Thyroid gland (tissue), 4 donors: ENCODE measurements at places on chromosomes 1 and 21. TPM values are rescaled to one million over a fixed set of nuclear protein-coding genes. Genes with fewer than 3 reads are reported as not detected.
A peak's percentile ranks its signal among the peaks of the same experiment; 100 is the strongest.

The NAV1 gene
- total RNA-seq, result 23.7 TPM

The CDCA8 gene
- 1.1 TPM for total RNA-seq

The LRRN2 gene
- 8.6 TPM for total RNA-seq

The SPRR3 gene
- total RNA-seq, result not detected

DNA sequence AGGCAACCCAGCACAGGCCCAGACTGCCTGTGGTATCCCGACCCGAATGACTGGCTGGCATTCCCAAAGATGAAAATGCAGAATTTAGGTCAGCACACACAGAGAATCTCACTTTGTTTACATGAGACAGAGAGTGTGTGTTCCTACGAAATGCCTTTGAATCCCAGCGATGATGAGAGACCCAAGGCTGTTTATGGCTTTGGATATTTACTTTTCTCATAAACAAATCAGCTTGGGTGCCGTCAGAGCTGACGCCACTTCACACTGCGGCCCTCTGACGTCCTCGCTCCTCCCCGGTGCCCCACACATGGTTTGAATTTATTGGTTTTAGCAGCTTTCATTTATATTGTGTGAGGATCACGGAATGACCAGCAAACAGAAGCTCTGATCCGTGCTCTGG, 18.7 kb downstream of the TRABD2B start:
- H3K4me1 ChIP-seq, result no peaks in the 10 kb centered on the region
- H3K27ac ChIP-seq, result no peak overlapping the region
- no peaks in the 10 kb centered on the region for H3K27me3 ChIP-seq
- DNase-seq, result no peak
- H3K36me3 ChIP-seq, result no peaks in the 10 kb centered on the region

DNA sequence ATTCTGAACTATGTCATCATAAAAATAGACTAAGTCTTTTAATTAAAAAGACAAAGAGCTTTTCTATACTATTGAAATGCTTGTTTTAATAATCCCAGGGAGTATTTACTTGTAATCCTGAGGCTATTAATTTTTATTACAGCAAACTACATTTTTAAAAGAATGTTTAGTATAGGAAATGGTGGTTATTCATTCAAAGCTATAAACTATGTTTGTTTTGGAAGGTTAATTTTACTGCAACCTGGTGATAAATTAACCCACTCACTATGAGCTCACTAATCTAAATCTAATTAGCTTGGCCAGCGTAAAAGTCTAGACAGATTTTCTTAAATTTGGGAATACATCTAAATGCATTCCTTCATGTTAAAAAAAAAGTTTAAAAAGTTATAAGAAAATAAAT, 13.8 kb upstream of the EYA3 start:
- no peaks in the 10 kb centered on the region for H3K36me3 ChIP-seq
- H3K4me3 ChIP-seq, result no peak overlapping the region
- H3K4me1 ChIP-seq, result peaks cover 3% of the 10 kb centered on the region
- DNase-seq, result no peak
- no peak overlapping the region for H3K27ac ChIP-seq
- no peaks in the 10 kb centered on the region for H3K27me3 ChIP-seq

GRCh38 chr1:148309940-148310500, 157.9 kb upstream of the NBPF11 start:
- no peaks in the 10 kb centered on the region for H3K36me3 ChIP-seq
- no peak overlapping the region for H3K27ac ChIP-seq
- H3K27me3 ChIP-seq, result peaks cover 24% of the 10 kb centered on the region
- no peak for DNase-seq

DNA sequence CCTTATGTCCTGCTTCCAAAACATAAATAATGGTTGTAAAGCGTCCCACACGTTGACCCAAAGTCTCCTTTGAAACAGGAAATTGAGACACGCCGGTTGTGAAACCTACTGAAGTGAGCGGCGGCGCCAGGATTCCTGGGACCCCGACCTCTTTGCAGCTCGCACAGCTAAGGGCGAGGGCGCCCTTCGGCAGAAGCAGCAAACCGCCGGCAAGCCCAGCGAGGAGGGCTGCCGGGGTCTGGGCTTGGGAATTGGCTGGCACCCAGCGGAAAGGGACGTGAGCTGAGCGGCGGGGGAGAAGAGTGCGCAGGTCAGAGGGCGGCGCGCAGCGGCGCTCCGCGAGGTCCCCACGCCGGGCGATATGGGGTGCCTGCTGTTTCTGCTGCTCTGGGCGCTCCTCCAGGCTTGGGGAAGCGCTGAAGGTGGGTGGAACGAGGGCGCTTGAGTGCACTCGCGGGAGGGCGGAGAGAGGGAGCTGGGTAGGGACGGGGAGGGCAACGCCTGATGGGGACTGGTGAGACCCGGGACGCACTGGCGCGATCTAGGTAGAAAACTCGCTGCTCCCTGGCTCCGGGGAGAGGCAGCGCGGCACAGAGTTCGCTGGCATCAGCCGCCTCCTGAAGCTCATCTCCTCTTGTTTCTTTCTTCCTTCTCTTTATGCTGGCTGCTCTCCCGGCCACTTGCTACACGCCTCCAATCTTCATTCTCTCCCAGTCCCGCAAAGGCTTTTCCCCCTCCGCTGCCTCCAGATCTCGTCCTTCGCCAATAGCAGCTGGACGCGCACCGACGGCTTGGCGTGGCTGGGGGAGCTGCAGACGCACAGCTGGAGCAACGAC, at the start of gene CD1D:
Gene CD1D (plus strand): TSS at position 155 of the 836 bp plus-strand sequence. CDS start 207 bp downstream, at position 362.
- H3K36me3 ChIP-seq, result no peaks in the 10 kb centered on the region
- H3K4me3 ChIP-seq, result peak within 1 kb of the TSS; percentile 40
- H3K27ac ChIP-seq, result no peak within 1 kb of the TSS
- H3K27me3 ChIP-seq, result no peaks in the 10 kb centered on the region

DNA sequence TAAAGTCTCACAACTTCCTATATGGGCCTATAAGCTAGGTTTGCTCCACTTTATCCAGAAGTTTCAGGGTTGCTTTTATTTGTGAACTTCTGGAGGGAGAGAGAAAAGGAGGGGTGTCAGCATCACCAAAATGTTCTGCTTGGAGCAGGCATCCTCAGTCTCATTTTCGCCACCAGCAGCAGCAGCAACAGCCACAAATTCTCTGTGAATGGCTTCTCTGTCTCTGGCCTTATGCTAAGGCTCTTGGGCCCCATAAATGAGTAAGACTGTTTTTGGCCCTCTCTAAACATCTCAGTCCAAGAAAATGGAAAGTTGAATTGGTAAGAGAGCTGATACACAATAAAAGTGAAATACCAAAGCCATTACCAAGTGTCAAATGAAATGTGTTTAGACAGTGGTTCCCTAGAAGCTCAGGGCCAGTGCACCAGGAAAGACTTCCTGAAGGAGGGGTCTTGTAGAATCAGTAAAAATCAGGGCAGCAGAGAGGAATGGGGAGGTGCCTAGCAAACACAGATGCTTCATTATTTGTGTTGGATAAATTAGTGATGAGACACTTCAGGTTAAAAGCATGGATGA, 53.0 kb upstream of the SPATA6 start:
- H3K27me3 ChIP-seq, result no peaks in the 10 kb centered on the region
- H3K4me1 ChIP-seq, result no peaks in the 10 kb centered on the region
- H3K36me3 ChIP-seq, result no peaks in the 10 kb centered on the region
- no peak overlapping the region for H3K27ac ChIP-seq

DNA sequence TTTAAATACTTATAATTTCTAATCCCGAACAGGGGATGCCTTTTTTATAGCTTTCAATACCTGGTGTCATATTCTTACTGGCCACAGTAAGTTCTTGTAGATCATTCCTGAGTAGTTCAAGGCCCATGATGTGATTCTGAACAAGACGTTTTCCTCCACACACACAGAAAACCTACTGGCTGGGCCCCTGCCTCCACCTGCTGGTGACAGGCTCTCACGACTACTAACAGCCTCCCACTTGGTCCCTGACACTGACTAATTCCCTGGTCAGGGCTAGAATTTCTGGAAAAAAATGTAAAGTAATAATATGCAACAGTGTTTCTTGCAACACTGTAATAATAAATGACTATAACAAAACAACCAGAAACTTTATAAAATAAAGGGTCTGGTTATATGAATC, 50.4 kb upstream of the RIPK4 start:
- peaks cover 5% of the 10 kb centered on the region for H3K36me3 ChIP-seq
- no peaks in the 10 kb centered on the region for H3K27me3 ChIP-seq
- no peaks in the 10 kb centered on the region for H3K4me1 ChIP-seq
- H3K27ac ChIP-seq, result no peak overlapping the region
- peak; percentile 74 for DNase-seq

DNA sequence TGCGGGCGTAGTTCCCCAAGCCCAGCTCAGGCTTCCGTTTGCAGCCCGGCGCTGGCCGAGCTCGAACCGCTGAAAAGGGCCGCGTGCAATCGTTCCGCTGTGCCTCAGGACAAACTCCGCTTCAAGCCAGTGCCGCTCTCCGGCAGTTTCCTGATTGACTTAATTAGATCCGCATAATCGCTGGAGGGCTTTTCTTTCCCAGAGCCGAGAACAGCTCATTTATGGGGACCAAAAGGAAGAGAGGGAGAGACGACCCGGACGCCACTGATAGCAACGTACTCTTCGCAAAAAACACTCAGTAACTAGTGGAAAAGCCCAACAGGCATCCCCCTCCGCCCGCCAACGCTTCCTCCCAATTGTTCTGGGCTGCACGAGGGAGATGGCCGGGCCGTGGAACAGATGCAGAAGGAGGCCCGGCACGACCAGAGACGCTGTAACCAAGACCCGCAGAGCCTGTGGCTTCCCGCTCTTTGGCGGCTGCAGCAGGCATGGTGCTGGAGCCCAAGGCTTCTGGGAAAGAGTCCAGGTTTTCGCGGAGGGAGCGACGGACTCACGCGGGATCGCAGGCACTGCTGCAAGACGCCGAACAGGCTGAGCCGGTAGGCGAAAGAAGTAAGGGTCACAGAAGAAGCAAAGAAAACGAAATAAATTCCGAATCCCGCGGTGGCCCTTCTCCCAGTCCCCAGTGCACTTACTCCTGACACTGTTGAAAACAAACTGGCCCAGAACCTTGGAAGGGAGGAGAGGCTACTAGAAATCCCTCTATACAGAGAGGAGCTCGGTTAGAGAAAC, 3.6 kb upstream of the FOXD2 start:
- no peak overlapping the region for H3K4me3 ChIP-seq
- no peaks in the 10 kb centered on the region for H3K36me3 ChIP-seq
- H3K4me1 ChIP-seq, result peaks cover 40% of the 10 kb centered on the region
- H3K27me3 ChIP-seq, result peaks cover 23% of the 10 kb centered on the region

GRCh38 chr1:90133133-90133532, 138.2 kb downstream of the ZNF326 start:
- no peaks in the 10 kb centered on the region for H3K36me3 ChIP-seq
- peak; percentile 3 for DNase-seq
- H3K4me1 ChIP-seq, result no peaks in the 10 kb centered on the region

DNA sequence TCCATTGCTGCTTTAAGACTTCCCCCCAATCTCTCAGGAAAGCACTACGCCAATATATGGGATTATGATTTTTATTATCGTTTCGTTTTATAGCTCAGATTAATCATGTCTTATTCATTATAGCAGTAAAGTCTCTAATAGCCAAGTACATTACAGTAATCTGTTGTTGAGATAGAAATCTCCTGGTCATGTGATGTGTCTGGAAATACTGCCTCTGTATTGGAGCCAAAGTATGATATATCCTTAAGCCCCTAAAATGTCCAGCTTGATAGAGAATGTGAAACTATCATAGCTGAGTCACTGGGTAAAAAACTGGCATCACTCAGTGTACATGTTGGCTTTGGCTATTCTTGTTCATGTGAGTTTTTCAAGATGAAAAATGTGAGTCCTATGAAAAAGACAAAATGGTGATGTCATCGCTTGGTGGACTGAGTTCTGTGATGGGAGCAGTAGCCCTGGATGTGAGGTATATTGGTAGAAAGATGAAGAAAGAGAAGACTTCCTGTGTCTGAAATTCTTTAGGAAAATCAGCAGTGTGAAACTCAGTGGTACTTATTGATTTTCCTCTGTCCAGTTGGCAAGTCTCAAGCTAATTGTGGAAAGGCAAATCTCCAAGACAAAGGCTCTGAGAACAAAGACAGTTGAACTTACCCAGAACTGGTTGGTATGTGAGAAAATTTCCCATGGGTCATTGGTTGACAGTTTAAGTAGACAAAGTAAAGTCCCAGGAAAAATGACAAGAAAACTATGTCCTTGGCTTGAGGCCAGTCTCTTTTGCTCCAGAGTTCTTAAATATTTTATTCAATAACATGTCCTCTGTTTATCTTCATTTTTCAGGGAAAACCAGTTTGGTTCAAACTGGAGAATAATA, 76.2 kb downstream of the BRINP2 start:
- H3K4me3 ChIP-seq, result no peak overlapping the region
- H3K36me3 ChIP-seq, result no peaks in the 10 kb centered on the region
- H3K27ac ChIP-seq, result no peak overlapping the region

DNA sequence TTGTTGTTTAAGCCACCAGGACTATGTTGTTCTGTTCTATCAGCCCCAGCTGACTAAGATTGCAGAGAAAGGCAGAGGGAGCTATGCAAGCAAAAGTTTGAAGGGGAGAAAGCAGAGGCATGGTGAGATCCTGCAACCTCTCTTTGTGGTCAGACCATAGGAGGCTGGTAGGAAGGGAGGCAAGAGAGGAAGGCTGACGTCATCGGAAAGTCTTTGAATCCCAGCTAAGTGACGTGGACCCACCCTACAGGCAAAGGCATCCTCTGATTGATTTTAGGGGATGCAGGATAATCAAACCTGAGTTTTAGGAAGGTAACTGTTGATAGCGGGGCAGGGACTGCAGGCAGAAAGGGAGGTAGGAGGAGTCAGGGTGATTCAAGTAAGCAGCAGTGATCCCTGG, 23.3 kb upstream of the TNNI1 start:
- peaks cover 10% of the 10 kb centered on the region for H3K4me1 ChIP-seq
- no peaks in the 10 kb centered on the region for H3K27me3 ChIP-seq
- H3K4me3 ChIP-seq, result no peak overlapping the region
- no peak overlapping the region for H3K27ac ChIP-seq

GRCh38 chr1:162321809-162322422, 54.7 kb downstream of the SPATA46 start:
- no peaks in the 10 kb centered on the region for H3K27me3 ChIP-seq
- H3K4me3 ChIP-seq, result no peak overlapping the region
- no peak overlapping the region for H3K27ac ChIP-seq
- no peaks in the 10 kb centered on the region for H3K36me3 ChIP-seq
- DNase-seq, result no peak
- H3K4me1 ChIP-seq, result no peaks in the 10 kb centered on the region

DNA sequence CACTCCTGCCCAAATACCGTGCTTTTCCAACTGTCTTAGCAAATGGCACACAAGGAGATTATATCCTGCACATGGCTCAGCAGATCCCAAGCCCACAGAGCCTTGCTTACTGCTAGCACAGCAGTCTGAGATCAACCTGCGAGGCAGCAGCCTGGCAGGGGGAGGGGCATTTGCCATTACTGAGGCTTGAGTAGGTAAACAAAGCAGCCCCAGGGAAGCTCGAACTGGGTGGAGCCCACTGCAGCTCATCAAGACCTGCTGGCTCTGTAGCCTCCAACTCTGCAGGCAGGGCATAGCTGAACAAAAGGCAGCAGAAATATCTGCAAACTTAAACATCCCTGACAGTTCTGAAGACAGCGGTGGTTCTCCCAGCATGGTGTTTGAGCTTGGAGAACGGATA, 70.1 kb upstream of the PTBP2 start:
- H3K36me3 ChIP-seq, result no peaks in the 10 kb centered on the region
- H3K4me3 ChIP-seq, result no peak overlapping the region
- DNase-seq, result no peak

DNA sequence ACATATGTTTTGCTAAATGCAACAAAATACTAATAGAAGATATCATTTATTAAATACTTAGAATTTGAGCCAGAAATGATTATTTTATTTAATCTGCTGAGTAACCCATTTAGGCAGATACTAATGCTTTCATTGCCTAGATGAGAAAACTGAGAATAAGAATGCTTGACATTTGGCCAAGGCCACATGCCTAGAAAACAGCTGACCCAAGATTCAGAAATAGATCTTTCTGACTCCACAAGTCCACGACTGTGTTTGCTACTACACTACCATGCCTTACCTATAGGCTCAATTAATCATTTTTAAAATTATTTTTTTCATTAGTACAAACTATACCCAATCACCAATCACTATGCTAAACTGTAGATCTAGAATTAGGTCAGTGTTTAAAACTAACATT, 129.7 kb downstream of the ATP1B1 start:
- no peak overlapping the region for H3K27ac ChIP-seq
- H3K4me3 ChIP-seq, result no peak overlapping the region
- no peaks in the 10 kb centered on the region for H3K36me3 ChIP-seq
- H3K4me1 ChIP-seq, result peaks cover 10% of the 10 kb centered on the region
- no peaks in the 10 kb centered on the region for H3K27me3 ChIP-seq
